Coronary artery (tissue), 2 donors: ENCODE measurements at places on chromosomes 4 and X.

GRCh38 chr4:66465111-66465510 lies 794.8 kb upstream of the EPHA5 start:
- DNase-seq, result no peak

DNA sequence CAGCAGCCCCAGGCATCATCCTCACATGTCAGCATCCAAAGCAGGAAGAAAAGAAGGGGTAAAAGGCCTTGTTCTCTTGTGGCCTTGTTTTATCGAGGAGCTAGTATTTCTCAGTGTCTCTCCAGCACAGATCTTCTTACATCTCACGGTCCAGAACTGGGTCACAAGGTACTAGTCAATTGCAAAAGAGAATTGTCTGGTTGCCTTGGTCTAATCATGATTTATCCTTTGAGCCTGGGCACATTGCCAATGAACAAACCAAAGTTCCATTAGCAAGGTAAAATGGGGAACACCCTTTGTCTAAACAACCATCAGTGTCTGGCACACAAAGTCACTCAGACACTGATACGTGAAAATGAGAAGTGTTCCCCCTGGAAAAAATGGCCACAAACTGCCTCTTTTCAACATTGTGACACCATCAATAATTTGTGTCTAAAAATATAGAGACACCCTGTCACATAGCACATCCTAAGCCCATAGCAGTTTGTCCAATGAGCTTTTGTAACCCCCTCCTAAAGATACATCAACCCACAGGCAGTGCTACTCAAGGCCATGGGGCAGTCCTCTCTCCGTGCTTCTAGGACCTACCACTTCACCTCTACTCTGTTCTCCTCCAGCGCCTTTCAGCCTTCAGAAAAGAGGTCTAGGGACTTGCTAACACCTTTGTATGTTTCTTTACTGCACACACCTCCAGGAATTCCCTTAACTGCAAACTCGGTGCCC lies 534.4 kb downstream of the MID1IP1 start:
- no peak for DNase-seq

GRCh38 chr4:2991243-2991642 lies 27.9 kb downstream of the GRK4 start:
- DNase-seq, result no peak

- no peak for DNase-seq
Measured at GRCh38 chr4:90130076-90130475, 2.9 kb downstream of the CCSER1 start.

GRCh38 chr4:98663226-98664006 lies 5.0 kb upstream of the TSPAN5 start:
- no peak for DNase-seq

DNA sequence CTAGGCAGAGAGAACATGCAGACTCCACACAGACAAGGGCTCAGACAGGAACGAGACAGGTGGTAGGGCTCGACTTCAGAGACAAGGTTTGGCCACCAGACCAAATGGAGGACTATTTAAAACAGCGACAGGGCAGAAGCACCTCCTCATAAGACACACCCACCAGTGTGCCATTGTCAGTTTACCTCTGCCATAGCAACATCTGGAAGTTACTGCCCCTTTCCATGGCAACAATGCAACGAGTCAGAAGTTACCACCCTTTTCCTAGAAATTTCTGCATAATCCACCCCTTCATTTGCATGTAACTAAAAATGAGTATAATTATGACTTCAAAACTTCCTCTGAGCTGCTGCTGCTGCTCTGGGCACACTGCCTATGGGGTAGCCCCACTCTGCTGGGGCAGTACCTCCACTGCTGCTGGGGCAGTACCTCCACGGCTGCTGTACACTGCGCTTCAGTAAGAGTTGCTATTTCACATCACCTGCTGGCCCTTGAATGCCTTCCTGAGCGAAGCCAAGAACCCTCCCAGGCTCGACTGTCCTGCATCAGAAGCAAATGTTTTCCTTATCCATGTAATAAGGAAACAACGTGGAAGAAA lies 2222.3 kb upstream of the AGA start:
- no peak for DNase-seq

- no peak for DNase-seq
Measured at GRCh38 chrX:101460669-101461068, 24.6 kb upstream of the ARMCX4 start.
